NCI-H1092 (cell line): ENCODE measurements at places on chromosomes 1 and 21.
A peak's percentile ranks its signal among the peaks of the same experiment; 100 is the strongest.

DNA sequence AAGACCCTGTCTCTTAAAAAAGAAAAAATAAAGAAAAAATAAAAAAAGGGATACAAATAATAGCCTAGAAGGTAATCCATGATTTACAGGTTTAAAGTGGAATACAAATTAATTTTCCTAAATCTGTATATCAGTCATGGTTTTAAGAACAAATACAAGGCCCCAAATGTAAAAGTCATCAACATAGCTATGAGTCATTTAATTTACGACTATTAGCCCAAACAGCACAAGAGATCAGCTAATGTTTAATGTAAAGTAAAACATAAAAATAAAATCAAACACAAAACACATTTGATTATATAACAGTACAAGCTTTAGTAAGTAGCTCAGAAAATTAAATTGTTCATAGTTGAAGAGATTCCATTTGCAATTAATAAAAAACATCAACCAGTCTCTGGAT, 20.3 kb upstream of the TAL1 start:
- no peak for DNase-seq

DNA sequence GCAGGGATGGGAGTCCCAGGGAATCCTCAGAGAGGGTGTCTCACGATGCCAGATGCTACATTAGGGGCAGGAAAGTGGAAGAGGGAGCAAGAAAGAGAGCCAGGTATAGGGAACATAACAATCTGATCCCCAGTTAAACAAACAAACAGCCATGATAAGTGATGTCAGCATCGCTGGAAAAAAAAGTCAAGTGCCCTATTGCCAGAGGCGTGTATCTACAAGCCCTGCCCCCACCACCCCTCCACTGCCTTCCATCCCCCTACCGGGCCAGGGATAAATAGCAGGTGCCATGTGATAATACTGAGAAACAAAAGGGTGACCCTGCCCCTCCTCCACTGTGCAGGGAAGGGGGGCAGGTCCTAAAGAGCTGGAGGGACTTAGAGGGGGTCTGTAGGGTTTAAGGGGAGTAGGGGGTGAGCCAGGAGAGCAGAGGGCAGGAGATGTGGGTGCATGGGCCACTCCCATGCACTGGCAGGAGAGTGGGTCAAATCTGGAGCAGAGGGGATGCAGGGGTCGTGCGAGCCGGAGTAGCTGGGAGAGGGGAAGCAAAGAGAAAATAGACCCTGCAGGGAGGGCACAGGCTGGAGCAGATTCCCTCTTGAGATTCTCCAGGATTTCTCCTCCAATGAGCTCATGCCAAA, 3.4 kb downstream of the SLC26A9 start:
- peak; percentile 69 for DNase-seq

DNA sequence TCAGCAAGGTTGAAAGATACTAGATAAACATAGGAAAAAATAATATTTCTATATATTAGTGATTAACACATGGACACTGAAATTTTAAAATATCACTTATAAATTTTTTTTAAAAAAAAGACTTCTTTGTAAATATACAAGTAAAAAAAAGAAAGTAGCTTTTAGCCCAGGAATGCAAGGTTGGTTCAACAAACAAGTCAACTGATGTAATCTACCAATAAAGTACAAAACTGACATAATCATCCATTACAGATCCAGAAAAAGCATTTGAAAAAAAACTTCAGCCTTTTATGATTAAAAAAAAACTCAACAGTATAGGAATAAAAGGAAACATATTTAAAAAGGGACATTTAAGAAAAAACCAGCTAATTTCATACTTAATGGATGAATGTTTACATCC, 48.4 kb downstream of the TRMT1L start:
- DNase-seq, result no peak

GRCh38 chr21:27421654-27422053, 454.8 kb upstream of the ADAMTS5 start:
- no peak for DNase-seq

DNA sequence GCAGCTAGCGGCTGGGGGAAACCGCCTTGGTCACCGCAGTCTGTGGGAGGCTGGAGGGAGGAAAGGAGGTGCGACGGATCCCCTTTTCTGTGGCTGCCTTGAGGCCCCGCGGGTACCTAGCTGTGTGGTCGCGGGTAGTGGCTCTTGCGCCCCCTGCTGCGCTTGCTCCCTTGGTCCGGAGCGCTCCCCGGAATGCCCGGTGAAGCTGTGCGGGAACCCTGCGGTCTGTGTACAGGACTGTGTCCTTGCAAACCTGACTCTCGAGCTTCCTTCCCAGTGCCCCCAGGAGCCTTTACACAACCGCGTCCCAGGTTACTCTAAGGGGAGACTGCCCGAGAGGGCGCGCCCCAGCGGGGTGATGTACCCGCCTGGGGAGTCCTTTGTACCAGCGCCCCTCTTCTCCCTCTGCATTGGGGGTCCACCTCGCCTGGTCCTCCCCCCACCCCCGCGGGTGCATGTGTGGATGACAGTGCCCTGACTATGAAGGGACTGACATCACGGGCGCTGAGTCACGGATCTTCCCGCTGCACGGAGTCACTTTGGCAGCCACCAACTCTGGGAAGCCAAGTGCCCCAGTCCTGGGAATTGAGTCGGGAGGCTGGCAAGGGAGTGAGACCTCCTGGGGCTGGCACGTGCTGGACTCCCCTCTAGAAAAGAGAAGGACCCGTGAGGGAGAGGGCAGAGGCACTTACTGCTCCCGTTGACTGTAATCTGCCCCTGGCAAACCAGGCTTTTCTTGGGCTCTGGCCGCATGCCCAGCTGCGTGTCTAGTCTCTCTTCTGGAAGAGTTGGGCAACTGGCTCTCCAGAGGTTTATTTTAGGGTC, 816 bp downstream of the IL6R start:
- DNase-seq, result no peak

DNA sequence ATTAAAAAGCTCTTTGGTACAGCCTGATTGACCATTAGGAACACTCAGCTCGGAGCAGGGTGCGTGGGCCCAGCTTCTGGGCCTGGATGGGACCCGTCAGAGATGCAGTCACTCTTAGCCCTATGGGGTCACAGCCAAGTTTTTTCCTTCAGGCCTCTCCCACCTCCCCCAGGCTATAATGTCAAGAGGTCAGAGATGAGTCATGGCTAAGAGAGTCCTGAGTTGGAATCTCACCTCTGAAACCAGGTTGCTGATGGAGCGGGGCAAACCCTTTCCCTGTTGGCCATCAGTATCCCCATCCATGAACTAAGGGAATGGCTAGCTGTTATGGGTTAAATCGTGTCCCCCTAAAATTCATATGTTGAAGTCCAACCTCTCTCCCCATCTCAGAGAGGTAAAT, 195.9 kb upstream of the POU3F1 start:
- DNase-seq, result no peak

- no peak for DNase-seq
These were observed 897.2 kb downstream of the ADGRL2 start for GRCh38 chr1:82697965-82698364.

GRCh38 chr1:12464598-12465056, 153.4 kb downstream of the DHRS3 start:
- no peak for DNase-seq

DNA sequence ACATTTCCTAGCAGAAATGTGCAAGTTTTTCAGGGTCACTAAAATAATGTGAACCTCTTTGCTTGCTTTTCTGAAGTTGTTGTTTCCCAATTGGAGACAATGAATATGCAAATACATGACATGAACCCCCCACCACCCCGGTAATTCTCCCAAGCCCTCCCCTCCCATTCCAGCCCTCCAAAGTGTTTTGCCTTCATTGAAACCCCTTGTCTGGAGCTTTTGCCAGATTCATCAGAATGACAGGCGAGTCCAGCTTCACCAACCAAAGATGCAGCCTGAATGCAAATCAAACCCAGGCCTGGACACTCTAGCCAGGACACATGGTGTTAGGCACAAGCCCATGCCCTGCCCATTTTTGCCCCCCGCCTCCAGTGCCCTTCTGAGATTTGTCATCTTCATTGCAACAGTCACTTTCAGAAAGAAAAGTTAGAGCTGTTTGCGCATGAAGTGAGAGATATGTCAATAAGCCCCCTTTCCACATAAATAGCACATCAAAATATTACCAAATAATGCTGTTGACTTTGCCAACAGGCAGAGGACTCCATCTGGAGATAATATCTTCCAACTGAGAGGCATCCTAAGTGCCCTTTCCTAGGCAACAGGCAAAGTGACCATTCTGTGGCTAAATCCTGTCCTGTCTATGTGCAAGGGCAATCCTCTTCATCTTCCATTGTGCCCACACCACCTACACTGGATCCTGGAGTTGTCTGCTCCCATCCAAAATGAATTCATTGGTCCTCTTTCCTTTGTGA, 145.6 kb upstream of the NFIA start:
- DNase-seq, result no peak

DNA sequence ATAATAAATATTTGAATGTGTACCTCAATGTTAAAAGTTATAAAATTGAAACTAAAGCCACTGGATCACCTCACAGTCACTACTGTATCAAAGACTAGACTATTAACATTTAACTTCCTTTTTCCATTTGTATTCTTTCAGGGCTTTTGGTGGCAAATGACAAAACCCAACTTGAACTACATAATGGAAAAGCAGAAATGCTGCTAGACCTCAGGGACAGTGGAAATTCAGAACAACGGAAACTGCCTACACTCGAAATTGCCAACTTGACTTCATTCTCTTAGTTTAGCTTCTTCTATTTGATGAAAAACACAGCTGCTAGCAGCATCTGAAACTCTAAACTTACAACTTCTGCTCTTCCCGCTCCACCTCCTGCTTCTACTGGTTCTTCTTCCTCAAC, 34.9 kb upstream of the NTNG1 start:
- no peak for DNase-seq

GRCh38 chr1:69221524-69221923, 346.2 kb upstream of the LRRC7 start:
- peak; percentile 6 for DNase-seq

DNA sequence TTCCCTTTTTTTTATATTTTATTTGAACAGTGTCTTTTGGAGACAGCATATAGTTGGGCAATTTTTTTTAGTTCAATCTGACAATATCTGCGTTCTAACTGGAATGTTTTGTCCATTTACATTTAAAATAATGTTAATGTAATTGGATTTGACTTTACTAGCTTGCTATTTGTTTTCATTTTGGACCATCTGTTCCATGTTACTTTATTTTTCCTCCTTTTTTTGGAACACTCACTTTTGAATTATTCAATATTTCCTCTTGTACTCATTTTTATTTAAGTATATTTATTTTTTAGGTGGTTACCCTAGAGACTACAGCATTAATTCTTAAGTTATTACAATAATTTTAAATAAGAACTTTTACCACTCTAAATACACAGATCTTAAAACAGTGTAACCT, 62.8 kb upstream of the C1orf87 start:
- no peak for DNase-seq

GRCh38 chr1:167119696-167120095, 25.8 kb downstream of the STYXL2 start:
- no peak for DNase-seq

DNA sequence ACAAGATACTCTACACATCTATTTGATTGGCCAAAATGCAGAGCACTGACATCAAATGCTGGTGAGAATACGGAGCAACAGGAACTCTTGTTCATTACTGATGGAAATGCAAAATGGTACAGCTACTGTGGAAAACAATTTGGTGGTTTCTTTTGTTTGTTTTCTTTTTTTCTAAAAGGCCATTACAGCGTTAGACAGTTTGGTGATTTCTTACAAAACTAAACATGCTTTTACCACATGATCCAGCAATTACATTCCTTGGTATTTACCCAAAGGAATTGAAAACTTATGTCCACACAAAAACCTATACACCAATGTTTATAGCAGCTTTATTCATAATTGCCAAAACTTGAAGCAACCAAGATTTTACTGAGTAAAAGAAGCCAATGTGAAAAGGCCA, 66.4 kb upstream of the FBXO28 start:
- DNase-seq, result no peak

DNA sequence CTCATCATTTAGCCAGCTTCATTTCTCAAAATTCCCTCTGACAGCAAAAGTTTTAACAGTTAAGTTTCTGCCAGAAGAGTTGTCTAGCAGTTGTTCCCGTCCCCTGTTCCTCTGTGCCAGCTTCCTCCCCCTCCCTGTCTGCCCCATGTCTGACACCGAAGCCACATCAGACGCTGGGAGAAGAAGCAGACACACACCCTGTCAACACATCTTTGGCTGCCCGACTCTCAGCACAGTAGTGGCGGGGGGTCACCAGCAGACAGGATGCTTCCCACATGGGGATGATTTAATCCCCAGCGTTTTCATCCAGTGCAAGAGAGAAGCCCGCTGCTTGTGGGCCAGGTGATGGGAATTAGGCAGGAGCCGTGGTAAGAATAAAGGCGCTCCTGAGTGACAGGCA, 379.4 kb upstream of the RUNX1 start:
- DNase-seq, result no peak

DNA sequence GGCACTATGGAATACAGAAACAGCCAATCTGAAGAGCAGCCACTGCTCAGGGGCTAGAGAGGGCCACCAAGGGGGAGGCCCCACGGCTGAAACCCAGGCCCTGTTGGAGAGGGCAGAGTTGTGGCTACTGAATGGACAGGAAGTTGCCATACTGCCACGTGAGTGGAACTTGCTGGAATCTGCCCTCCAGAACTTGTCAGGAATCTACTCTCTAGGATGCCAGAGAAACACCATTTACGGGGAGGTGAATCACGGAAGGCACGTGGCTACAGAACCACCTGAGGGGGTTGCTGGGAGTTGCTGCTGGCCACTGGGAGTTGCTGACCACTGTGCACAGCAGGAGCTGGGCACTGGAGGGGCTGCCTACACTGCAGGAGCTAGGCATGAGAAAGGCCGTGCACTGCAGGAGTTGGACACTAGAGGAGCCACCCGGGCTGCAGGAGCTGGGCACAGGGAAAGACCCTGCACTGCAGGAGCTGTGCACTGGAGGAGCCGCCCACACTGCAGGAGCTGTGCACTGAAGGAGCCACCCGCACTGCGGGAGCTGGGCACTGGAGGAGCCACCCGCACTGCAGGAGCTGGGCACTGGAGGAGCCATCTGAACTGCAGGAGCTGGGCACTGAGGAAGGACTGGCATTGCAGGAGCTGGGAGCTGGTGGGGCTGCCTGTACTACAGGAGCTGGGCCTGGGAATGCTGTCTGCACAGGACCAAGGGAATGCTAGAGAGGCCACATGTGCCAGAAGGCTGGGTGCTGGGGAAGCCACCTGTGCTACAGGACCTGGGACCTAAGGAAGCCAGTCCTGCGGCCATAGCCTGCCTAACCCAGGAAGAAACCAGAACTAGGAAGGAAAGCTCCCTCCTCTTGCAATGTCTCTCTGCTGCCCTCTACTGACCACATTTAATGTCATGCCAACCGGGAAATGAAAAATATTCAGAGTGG, 343.4 kb downstream of the MATN1 start:
- DNase-seq, result peak; percentile 86

- no peak for DNase-seq
These were observed 42.7 kb upstream of the SLC16A1 start for GRCh38 chr1:112998592-112999235.

GRCh38 chr1:185862235-185862634, 128.0 kb downstream of the HMCN1 start:
- DNase-seq, result no peak
